ENCODE measurements at places on chromosomes 4 and X.

GRCh38 chr4:185754961-185755360 lies 57.0 kb downstream of the SORBS2 start:
- DNase-seq: no peak

DNA sequence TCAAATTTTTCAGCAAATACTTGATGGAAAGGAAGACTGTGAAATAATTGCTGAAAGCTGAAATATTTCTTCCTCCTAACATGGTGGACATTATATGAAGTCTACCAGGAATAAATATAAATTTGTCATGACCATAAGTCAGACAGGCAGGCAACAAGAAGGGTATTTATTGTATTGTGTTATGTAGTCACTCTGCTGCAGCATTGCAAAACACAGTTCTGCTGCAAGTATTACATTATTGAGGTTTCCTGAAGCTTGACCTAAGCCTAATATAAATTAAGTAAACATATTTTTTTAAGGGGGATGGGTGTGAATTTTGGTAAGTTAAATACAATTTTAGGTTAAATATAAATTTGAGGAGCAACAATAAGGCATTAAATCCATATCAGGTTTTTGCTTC lies 60.2 kb upstream of the MAOA start:
- DNase-seq: no peak

DNA sequence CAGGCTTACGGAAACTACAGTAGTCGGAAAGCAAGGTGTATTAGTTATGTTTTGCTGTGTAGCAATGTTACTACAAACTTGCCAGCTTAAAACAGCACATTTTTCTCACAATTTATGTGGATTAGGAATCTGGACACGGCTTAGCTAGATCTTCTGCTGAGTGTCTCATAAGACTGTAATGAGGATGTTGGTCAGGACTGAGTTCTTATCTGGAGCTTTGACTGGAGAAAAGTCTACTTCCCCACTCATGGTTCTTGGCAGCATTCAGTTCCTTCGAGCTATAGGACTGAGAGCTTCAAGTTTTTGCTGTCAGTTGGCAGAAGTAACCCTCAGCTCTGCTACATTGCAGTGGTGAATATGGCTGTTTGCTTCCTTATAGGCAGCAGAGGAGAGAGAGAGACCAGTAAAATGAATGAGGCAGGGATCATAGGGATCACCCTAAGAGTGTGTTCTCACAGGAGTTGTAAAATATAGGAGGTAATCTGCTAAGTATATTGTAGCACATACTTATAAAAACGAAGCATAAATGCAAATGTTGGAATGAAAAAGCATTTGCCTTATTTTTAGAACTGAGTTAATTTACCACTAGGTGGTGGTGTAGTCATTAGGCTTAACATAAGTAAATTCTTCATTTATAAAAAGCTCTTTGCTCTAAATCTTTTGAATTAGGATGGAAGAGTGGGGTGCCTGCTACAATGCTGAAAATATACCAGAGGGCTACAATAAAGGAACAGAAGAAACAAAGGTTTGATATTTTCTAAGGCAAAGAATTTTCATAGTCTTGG lies 38.6 kb downstream of the ALG13 start:
- DNase-seq: no peak

- no peak for DNase-seq
Observed at GRCh38 chr4:81771721-81772120, 300.0 kb upstream of the RASGEF1B start.

DNA sequence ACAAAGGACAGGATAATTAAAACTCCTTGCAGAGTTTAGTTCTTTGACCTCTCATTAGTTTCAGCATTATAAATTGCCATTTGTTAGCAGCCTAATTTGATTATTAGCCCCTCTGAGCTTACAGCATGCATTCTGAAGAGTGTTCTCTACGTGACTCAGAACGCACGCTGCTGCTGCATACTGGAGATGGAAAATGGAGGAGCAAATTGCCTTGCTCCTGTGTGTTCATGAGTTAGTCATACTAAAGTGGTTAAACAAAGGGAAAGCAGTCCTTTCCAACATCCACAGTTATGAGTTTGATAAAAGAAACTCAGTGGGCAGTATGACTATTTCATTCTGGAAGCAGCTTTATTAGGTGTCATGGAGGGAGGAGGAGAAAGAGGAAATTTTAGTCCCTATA lies 922.5 kb downstream of the RPA4 start:
- no peak for DNase-seq

- no peak for DNase-seq
Observed at GRCh38 chr4:20723463-20723862, 23.2 kb downstream of the PACRGL start.

DNA sequence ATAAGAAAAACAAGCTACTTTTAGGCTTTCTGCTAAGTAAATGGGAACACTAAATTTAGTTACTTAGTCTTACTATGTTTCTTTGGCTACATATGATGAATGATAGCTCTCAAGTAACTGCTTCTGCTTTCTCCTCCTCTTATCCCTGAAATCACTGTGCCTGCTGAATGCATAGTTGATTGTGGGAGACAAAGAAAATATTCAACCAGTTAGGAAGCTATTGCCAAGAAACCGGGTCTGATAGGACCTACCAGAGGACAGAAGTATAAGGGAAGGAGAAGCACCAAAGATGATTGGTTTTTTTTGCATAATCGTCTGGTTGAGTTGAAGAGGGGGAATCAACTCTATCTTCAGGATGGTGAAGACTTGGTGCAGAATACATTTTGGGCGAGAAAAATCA lies 28.0 kb upstream of the NDUFC1 start:
- DNase-seq: no peak

GRCh38 chr4:180990931-180991330 lies 1252.3 kb upstream of the TENM3 start:
- DNase-seq: no peak

DNA sequence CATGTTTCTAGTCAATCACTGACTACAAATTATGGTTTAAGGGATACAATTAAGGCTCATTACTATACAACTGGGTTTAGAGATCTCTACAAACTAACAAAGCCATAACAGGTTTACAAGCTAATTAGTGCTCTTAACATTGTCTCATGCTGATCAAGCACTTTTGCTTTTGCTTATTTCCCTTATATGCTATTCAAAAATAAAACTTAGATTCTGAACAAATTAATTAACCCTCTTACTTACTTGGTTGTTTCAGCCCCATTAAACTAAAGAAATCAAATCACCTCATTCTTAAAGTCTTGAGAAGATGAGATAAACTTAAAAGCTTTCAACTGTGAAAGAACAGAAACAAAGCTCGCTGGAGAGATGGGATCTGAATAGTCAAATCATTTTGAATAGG lies 2024.5 kb upstream of the ADGRL3 start:
- DNase-seq: no peak

DNA sequence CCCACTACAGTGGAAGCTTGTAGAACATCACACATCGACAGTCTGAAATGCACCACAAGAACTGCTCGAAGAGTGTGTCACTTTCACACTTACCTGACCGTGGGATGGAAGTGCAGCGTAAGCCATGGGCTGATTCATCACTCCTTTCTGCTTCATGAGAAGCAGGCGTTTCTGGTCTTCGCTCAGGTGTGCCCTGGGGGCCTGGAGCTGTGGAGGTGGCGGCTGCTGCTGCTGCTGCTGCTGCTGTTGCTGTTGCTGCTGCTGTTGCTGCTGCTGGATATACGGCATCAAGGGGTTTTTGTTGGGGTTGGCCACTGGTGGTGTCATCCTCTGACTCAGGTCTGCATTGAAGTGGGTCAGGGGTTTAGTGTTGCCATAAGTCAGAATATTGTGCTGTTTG lies 223.6 kb downstream of the MGST2 start:
- no peak for DNase-seq

DNA sequence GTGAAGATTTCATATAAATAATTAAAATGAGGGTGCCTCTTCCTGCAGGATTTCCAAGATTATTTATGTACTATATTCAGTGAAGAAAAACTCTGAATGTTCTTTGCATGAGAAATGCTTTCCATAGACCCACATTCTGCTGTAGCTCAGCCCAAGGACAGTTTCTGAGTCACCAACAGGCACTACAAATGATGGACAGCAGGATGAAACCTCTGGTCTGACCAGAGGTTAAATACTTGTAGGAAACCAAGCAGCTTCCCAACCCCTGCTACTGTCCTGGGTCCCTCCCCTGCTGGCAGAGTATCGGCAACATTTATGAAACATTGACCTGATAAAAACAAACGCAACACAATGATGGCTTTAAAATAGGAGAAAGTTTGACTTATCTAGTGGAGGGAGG lies 73.1 kb downstream of the CXXC4 start:
- DNase-seq: no peak

DNA sequence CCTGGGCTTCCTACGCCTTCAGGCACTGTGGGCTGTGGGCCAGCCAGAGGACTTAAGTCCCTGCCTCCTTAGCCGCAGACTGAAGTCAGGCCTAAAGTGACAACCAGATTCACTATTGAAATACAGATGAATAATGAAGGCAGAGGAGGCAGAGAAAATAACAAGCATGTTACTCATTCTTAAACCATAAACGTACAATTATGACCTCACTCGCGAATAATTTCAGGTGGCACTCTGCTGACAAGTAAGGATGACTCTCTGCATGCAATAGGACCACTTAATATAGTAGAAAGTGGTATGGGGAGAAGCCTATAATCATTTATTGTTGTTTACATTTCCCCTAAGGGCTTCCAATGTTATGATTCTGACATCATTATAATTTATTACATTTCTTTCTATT lies 409.2 kb upstream of the FGF13 start:
- no peak for DNase-seq

- no peak for DNase-seq
Observed at GRCh38 chrX:100700809-100701208, 31.1 kb downstream of the SYTL4 start.

GRCh38 chr4:129384974-129385373 lies 289.0 kb downstream of the C4orf33 start:
- no peak for DNase-seq

- DNase-seq: no peak
Observed at GRCh38 chr4:180532691-180533090, 1710.5 kb upstream of the TENM3 start.

DNA sequence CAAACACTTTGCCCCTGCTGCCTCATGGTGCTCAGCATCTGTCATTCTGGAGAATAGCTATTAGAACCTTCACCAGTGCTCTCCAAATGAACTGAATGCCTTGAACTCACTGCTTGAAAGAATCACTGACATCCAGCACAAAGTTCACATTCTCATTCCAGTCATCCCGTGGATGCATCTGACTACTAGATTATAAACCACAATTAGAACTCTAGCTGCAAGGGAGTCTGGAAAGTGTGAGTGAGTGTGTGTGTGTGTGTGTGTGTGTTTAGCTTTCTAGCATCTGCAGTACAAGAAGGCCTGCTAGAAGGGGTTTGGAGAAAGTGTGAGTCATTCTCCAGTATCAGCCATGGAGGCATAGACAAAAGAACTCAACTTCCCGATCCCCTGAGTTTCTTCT lies 71.3 kb upstream of the DYNLT3 start:
- no peak for DNase-seq

- peak; percentile 40 for DNase-seq
Observed at GRCh38 chr4:88320780-88321373, 36.5 kb upstream of the PPM1K start.

GRCh38 chr4:150006197-150006596 lies 72.0 kb upstream of the DCLK2 start:
- no peak for DNase-seq

DNA sequence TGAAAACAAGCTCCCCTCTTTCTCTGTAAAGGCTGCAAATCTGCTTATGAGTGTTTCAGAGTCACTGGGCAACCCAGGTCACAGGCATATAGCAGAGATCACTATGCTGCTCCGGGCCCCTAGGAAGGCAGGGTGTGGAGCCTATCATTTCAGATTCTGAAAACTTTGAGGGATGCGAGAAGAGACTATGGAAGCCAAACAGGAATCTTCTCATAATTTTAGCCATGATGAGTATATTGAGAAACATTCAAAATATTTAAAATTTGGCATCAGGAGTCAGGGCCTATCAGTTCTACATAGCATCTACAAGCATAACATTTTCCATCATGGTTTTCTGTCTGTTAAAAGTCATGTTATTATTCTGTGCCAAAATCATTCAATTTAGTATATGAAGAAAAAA lies 61.7 kb upstream of the ATXN3L start:
- no peak for DNase-seq

- DNase-seq: no peak
Observed at GRCh38 chr4:98343626-98344025, 82.4 kb downstream of the RAP1GDS1 start.

- no peak for DNase-seq
Observed at GRCh38 chr4:182640932-182641331, 276.3 kb downstream of the DCTD start.

DNA sequence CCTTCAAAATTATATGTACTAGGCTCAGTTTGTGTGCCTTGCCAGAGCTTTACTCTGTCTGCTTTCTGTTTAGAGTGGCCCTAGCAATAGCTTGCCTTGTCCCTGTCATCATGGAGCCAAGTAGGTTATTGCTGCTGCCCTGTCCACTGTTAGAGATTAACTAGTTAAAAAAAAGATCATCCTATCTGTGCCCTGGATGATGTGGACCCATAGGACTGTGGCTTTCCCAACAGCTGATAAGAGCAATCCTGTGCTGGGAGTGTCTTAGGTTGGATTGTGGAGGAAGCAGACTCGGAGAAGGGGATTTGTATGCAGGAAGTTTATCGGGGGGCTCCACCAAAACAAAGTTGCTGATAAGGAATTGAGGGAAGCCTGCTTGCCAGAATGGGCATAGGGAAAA lies 23.8 kb downstream of the PPP1R2C start:
- DNase-seq: no peak

DNA sequence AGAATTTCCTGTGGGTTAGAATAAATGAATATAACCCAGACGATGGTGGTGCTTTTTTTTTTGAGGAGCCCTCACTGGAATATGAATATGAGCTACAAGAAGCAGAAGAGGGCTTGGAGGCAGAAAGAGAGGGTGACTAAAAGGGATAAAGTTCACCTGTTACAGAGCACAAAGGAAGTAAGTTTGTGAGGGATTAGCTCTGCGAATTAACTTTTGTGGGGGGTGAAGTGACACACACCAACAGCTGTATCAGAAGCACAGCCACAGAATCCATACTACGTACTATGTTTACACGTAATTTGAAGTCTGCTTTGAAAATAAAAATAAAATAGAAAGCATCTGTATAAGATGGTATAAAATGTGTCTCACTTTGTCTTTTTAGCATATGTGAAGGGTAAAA lies 963.6 kb upstream of the DIAPH2 start:
- DNase-seq: no peak

DNA sequence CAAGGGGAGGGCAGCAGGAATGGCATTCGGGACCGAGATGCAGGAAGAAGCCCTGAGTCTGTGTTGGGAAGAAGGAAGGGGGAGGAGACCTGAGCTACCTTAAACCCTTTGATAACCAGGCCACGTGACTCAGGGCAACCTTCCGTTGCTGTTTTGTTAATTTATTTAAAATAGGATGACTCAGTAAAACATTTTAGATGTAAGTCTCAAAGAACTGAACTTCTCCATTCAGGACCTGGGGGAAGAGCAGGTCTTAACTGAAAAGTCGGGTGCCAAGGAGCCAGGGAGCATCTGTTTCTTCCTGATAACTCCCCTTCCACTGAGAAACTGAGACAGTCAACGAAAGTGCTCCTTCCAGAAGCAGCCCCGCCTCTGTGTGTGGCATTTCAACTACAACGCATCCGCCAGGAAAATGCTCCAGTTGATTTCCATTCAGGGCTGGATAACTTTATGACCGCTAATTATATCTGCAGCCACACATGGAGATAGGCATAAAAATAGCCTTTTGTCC lies 88.0 kb downstream of the IRF2 start:
- DNase-seq: no peak

Measured in stimulated activated naive CD4-positive, alpha-beta T cell (primary cell).